ENCODE measurements at places on chromosomes 1 and 21.
A peak's percentile ranks its signal among the peaks of the same experiment; 100 is the strongest.

- DNase-seq = peak; percentile 56
Measured at GRCh38 chr1:172185996-172186395, 234.5 kb upstream of the C1orf105 start.

DNA sequence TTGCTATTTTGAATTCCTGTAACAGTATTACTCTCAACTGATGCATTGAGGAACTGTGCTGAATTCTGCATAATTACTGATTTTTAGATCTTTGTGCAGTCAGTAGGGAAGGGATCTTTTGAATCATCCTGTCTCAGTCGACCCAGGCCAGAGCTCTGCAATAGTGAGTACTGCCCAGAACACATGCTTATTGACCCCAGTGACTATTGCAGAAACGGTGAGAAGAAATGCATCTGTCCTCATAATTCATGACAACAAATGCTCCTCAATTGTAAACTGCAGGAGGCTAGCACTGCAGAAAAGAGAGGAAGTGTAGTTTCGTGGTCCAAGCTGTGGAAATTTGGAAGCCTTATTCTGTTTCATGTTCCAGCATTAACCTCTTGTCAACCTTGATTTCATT lies 19.6 kb downstream of the EDARADD start:
- no peak for DNase-seq

DNA sequence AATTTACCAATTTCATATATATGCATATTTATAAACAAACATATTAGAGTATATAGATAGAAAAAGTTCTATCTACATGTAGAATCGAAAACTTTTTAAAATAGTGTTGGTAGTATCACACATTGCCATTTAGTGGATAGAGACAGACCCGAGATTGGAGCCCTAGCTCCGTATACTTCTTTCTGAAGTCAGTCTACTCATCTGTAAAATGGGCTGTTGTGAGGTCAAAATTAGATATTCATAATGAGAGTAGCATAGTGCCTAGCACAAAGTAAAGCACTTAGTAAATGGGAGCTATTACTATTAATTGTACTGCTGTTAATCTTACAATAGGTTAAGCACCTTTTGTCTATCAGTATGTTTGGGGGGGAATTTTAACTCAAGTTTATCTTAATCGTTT lies 4.2 kb upstream of the RSPH1 start:
- no peak for DNase-seq

- DNase-seq = no peak
Measured at GRCh38 chr1:189007824-189008223, 1469.8 kb downstream of the BRINP3 start.

- DNase-seq = peak; percentile 57
Measured at GRCh38 chr1:54475357-54475881, 69.2 kb upstream of the SSBP3 start.

GRCh38 chr1:40785446-40785845 lies 1.9 kb downstream of the KCNQ4 start:
- DNase-seq = no peak

DNA sequence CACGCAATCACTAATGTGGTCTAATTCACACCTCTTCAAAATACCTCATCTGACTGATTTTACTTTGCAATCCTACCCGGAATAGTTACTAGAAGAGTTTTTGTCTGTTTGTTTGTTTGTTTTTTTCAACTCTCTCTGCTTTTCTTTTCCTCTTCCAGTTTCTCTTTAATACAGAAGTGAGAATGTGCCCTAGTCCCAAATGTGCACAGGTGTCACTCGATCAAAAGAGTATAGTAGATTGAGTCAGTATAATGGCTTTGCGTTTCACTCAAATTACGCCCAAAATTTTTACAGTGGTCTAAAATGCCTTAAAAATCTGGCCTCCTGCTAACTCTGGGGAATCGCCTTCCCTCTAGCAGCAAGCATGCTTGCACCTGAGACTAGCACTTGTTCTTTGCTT lies 1536.8 kb downstream of the KCNT2 start:
- DNase-seq = no peak

GRCh38 chr1:43529206-43529731 lies 1.4 kb upstream of the PTPRF start:
- DNase-seq = peak; percentile 89

DNA sequence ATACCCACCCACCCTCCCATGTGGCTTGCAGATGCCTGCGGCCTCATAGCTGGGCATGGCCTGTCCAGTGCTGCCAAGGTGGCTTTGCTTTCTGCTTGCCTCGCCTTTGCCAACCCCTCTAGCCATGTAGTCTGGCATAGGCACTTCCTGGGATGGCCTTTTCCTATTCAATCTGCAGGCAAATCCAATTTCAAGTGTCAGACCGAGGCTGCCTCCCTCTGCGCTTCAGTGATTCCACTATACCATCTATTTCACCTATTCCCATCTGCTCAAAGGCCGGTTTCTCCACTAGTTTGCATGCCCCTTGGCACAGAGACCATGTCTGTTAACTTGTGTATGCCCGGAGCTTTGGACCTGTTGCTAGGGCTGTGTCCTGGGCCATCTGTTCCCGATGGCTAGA lies 3.8 kb upstream of the ZBTB21 start:
- no peak for DNase-seq
